Colonic mucosa (tissue), 4 donors: ENCODE measurements at places on chromosomes 4 and X.
A peak's percentile ranks its signal among the peaks of the same experiment; 100 is the strongest.

DNA sequence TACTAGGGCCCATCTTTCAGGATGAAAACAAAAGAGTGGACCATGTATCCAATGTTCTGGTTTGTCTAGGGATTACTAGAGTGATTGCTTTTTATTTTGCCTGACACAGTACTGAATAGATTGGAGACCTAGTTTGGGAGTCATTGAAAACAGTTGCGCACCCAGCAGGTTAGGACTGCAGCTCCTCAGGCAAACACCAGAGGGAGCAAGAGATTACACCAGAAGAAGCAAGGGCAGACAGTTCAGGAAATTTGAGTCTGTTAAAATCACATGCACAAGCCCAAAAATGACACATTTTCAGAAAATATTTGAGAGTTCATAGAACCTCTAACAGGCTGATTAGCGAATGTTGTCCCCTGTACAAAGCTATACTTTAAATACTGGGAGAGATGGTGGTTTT lies 55.6 kb downstream of the CYLC1 start:
- no peak for DNase-seq

GRCh38 chr4:87005690-87006425 lies 71.0 kb downstream of the AFF1 start:
- DNase-seq, result peak; percentile 44

DNA sequence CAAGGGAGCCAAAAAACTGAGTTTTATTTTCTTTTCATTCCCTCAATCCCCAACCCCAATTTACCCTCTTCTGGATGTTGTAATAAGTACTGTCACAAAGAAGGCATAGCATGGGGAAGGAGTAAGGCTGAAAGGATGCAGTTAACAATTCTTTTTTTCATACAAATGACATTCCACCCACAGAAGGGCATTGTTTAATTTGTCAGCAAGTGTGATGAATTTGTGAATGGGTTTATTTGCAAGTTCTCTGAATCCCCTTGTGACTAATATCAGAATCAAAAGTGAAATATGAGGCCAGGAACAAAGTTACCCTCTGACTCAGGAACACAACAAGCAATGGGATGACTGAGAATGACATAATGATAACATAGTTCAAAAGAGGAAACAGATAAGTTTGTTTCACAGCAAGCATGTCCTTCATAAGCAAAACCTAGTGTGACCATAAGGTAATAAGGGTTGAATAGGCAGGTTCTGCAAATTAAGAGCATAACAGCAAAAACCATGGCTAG lies 2.1 kb downstream of the GEMIN8 start:
- no peak for DNase-seq

GRCh38 chr4:120198411-120198810 lies 131.8 kb upstream of the MAD2L1 start:
- DNase-seq, result no peak

DNA sequence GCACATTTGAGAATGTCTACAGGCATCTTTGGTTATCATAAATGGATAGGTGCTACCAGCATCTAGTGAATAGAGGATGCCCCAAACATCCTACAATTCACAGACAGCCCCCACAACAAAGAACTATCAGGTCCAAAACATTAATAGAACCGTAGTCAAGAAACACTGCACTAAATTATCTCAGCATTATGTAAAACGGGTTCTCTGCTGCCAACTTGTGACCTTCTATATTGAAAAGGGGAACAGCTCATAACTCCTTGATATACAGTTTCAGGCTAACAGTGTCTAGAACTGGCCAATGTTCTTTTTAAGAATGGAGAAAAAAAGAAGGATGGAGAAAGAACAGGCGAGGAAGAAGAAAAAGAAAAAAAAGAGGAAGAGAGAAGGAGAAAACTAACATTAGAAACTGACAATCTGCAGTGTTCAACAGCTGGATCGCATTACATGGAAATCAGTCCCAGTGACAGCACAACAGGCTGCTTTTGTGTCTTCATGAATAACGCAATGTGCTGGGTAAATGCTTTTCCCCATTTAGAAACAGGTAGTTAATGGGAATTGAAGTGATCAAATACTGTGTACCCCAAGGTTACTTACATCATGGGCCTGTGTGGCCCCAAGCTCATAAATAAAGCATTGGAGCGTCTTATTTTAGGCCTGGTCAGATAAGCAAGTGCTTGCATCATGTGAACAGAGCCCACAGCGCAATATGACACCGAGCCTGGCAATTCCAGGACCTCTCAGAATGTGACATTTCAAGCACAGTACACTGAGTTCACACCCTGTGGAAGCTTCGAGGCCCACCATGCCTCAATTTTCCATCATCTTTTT lies 339.5 kb downstream of the DHX15 start:
- DNase-seq, result no peak

DNA sequence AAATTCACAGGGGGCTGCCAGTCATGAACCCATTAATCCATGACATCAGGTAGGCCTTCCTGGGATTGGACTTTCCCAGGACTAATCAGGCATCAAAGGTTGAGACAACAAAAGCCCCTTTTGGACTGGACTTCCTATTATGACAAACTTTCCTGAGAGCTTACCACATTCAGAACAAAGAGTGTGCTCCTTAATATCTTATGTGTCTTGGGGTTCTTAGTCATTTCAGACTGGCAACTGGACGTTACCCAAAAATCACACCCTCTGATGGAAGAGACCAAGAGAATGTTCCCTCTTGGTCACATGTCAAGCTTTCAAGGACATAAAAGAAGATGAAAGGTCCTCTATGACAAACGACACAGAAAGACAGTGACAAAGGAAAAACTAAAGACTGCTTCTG lies 31.6 kb upstream of the PPP1R2C start:
- no peak for DNase-seq

- DNase-seq, result no peak
These were observed 109.0 kb upstream of the AADAT start for GRCh38 chr4:170198747-170199146.

DNA sequence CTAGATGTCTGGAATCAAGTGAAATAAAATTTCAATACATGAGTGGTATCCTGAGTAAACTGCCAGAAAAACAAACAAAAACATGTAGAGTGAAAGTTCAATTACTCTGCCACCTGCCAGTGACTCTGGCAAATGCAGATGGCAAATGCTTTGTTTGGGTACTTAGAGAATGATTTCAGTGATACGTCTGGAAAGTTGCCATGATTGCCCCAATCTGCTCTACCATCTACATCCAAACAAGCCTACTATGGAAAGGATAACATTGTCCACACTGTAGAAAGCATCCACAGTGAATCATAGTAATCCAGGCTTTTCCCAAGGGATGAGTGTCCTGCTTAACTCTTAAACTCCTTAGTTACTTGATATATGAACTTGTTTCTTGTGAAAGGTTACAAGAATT lies 3.4 kb downstream of the SPATA4 start:
- DNase-seq, result no peak

DNA sequence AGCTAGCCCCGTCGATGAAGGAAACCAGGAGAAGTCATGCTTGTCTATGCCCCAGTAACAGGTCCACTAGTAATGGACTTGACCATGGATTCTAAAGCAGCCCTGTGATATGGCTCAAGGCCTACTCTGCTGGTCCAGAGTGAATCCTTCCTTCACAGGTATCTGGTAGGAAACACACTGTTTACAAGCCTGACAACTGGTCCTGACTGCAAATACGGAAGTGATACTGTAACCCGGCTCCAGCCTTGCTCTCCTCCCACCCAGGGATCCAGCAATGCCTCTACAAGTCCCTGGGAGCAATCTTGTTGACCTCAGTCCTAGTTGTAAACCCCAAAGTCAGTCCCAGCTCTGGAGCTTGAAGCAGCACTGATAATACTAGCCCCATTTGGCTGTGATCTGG lies 239.2 kb upstream of the GRID2 start:
- DNase-seq, result no peak

GRCh38 chrX:132622130-132622529 lies 133.3 kb upstream of the MBNL3 start:
- no peak for DNase-seq

DNA sequence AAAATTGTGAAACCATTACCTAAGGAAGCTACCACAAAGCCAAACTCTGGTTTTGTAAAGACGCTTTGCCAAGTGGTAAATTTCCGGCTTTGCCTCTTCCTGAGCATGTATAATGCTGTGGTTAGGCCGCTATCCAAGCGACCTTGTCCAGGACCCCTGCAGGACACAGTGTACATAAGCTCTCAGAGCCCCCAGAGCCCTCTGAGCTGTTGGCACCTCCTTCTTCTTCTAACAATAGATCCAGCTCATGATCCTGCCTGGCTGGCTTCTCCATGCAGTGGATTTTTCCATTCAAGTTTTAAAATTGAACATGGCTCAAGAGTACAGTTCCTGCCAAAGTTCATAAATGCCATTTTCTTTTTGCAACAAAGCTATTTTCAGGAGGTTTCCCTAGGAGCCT lies 326.7 kb downstream of the MAPK10 start:
- DNase-seq, result no peak

DNA sequence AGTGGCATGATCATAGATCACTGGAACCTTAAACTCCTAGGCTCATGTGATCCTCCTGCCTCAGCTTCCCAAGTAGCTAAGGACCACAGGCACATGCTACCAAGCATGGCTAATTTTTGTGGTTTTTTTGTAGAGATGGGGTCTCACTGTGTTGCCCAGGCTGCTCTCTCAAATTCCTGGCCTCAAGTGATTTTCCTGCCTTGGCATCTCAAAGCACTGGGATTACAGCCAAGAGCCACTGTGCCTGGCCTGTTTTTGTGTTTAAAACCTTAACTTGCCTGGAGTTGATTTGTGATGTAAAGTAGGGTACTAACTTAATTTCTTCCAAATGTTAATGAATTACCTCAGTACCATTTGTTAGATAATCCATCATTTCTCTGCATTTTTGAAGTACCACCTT lies 22.3 kb downstream of the DLG3 start:
- DNase-seq, result no peak

DNA sequence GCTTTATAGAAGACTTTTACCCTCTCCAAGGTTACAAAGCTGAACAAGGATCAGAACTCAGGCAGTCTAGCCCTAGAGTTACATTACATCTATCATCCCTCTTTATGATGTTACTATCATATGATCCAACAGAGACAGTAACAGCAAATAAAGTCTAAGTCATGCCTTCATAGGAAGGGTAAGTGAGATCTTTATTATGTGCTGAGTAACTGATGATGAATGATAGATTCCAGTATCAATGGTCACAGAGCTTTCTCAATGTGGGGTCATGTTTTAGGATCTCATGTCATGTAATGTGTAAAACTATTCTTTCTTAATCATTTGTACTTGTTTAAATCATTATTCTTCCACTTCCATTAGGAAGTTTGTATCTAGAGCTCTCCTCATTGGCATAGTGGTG lies 22.8 kb downstream of the ELOVL6 start:
- no peak for DNase-seq

- no peak for DNase-seq
These were observed at the start of gene GK for GRCh38 chrX:30653415-30654131. Gene GK, plus strand, starts transcription at chrX:30653423. Its CDS starts 115 bp downstream, at chrX:30653538.

GRCh38 chrX:129462707-129463106 lies 60.6 kb downstream of the SMARCA1 start:
- DNase-seq, result no peak

DNA sequence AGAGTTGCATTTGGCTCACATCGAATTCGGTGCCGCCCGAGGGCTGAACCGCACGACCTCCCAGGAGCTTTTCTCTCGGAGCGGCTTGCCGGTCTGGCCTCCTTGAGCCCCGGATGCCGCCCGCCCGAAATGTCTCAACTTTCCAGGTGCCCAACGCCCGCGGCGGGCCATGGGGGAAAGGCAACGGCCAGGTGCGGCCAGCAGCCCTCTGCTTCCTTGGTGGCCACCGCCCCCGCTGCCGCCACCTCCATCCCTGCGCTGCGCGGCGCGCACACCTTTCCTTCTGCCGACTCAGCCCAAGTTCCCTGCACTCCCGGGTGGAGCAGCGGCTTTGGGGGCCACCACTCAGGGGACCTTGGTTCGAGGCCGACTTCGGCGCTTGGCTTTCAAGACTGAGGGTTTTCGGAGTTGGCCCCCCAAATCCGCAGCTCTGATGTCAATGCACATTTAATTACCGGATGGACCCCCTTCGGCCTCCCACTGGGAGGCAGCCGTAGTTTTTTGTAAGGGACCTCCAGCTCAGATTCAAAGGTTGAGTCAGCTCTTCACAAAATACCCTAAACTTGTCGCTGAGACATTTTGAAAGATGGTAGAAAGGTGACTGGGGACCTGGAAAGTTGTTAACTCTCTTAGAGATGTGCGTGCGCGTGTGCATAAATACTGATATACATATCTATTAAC lies 1.1 kb downstream of the AFF2 start:
- DNase-seq, result no peak

DNA sequence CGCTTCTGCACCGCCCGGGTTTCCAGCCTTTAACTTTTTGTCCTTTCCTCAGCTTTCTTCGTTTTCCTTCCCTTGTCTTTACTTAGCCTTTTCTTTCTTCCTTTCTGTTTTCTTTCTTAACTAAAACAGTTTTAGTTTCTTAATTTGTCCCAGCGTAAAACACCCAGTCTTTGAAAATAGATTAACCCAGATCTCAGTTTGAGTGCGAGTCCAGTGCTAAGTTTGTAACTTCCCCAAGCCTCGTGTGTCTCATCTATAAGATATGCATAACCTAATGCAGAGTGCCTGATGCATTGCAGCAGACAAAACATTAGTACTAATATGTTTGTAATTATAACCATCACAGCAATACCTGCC lies 460 bp upstream of the GEMIN8 start:
- DNase-seq, result no peak

GRCh38 chr4:137032222-137032621 lies 500.1 kb downstream of the PCDH18 start:
- DNase-seq, result no peak
